ENCODE measurements at places on chromosomes 4 and X. TPM values are rescaled to one million over a fixed set of nuclear protein-coding genes. Genes with fewer than 3 reads are reported as not detected.

GRCh38 chr4:6188687-6189305, 11.6 kb downstream of the JAKMIP1 start:
- DNase-seq, result no peak

The P2RY4 gene
- 0.56 TPM for total RNA-seq

GRCh38 chr4:84740057-84740456, 157.1 kb downstream of the CDS1 start:
- DNase-seq, result no peak

The CLDN22 gene
- total RNA-seq, result not detected

The NUDT10 gene
- 0.94 TPM for total RNA-seq

Data from thyroid gland (tissue), 4 donors.